RPMI7951 (cell line): ENCODE measurements at places on chromosomes 5 and 9. TPM values are rescaled to one million over a fixed set of nuclear protein-coding genes. Genes with fewer than 3 reads are reported as not detected.
A peak's percentile ranks its signal among the peaks of the same experiment; 100 is the strongest.

- DNase-seq = no peak
Measured at GRCh38 chr5:8341406-8341805, 472.5 kb downstream of the MTRR start.

GRCh38 chr9:133767625-133768024 lies 29.5 kb upstream of the SARDH start:
- DNase-seq = no peak

GRCh38 chr5:122105909-122106308 lies 23.4 kb upstream of the ZNF474 start:
- no peak for DNase-seq

DNA sequence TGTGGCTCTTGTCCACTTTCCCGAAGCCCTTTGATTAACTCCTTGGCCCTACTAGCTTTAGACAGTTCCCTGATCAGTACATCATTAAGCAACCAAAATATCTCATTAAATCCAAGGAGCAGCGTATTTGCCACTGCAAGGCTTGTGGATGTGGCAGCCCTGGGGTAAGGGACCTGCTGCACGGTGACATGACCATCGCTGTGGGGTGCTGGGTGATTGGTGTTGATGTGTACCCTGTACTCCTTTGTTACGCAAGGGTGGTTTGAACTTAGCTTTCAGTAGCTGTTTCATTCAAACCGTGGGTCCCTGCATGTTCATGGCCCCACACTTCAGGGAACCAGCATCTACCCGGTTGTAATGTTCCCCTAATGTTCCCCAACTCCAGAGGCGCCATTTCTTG lies 41.0 kb downstream of the OTULIN start:
- no peak for DNase-seq

DNA sequence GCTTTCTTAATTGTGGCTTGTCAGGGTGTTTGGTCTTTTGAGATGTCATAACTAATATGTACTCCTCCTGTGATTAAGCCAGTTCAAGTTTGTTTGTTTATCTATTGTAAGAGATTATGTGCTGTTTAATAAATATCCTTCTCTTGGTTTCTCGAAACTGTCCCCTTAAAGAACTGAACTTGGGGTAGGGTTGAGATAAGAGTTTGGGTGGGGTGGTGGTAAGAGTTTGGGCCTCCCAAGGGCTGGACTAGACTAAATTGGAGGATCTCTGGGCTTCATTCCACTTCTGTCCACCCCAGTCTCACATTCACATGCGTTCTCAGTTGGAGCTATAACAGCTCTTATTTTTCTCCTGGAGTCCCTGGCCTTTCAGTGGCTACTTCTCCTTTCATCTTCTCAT lies 38.2 kb downstream of the AQP7 start:
- no peak for DNase-seq

GRCh38 chr9:76701441-76702039 lies 62.7 kb upstream of the PCA3 start:
- no peak for DNase-seq

DNA sequence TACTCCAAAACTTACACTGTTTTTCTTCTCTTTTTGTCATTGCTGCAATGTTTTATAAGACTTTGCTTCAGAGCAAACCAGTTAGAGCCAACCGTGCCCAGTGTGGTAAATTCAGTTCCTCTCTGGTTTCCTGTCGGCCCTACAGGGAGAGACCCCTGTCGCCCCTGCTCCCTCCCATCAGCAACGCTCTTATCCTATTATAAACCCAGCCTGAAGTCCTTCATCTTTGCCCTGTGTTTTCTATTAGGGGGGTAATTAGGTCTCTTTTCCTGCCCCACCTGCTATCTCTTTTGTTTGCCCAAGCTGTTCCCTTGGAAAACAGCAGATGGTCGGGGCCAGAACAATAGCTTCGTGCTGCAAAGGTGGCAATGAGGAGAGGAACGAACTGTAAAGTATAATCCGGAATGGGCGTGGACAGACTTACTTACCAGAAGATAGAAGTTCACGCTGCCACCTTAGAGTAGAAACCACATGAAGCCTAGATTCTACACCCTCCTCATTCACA lies 21.4 kb upstream of the OTULINL start:
- no peak for DNase-seq

DNA sequence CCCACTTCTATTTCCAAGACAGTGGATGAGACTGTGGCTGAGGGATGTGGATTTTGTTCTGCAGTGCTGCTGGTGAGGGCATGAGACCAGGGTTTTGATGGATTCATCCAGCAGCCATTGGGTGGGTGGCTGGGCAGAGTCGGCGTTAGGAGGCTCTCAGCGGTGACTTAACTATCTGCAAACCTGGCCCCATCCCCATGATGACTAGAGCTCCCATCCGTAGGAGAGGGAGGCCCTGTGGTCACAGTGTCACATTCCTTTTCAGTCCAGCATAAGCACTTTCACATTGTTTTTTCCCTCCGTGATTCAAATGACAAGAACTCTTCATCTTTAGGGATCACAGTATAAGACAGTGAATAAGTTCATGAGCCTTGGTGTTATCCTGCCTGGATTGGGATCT lies 60.4 kb upstream of the SPRY4 start:
- peak; percentile 70 for DNase-seq

- peak; percentile 93 for DNase-seq
Measured at GRCh38 chr5:149799119-149799623, 69.1 kb downstream of the PPARGC1B start.

DNA sequence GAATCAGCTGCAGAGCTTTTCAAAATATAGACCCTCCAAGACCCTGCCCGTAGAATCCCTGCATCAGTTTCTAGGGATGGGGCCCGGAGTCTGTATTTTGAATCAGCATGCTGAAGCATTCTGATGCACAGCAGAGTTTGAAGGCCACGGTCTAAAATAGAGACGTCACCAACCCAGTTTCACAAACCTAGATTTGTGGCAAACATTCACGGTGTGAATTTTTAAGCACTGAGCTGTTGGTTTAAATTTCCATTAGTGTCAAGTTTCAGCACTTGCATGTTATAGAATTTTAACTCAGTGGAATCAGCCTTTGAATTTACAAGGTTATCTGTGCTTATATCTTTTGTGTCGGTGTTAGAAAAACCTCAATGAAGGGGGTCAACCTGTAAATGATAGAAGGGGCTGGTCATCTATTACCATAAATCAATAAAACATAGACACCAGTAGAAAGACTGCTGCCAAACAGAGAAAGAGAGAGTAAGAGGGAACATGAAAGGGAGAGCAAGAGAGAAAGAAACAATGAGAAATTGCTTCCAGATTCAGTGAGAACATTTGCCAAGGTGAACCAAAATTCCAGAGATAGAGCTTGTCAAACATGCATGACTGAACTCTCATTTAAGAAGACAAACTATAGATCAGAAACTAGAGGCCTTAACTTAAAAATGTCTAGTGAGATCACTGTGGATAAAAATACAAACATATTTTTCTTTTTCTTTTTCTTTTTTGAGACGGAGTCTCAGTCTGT lies 414.9 kb downstream of the ZSWIM6 start:
- DNase-seq = no peak

DNA sequence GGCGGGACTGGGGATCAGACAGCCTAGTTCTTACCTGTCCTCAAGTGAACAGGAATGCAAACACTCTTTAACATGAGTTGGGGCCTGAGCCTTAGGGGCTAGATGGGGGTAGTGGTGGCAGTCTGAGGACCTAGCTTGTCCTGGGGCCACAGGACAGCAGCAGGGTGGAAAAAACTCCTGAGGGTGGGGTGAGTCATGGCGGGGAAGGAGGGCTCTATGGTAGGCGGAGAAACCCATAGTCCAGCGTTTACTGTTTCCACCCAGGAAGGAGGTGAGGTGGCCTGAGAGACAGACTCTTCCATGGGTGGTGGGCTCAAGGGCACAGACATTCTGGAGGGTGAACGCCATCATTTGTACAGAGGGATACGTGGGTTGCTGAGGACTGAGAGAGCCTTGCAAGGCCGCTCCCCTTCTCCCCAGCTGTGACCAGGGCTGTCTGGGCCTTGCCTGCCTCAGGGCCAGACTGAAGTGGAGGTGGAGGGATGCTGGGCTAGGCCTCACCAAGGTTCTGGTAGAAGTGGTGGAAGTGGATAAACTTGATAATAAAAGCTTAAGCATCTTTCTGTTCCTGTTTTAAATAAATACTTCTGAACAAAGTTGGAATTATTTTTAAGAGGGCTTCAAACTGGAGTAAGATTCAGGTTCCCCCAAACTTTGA lies 1.1 kb upstream of the TSPAN17 start:
- DNase-seq = no peak

GRCh38 chr5:160792281-160792680 lies 59.7 kb downstream of the ATP10B start:
- DNase-seq = no peak

PSD2 gene
- not detected in 2 replicates for total RNA-seq

DNA sequence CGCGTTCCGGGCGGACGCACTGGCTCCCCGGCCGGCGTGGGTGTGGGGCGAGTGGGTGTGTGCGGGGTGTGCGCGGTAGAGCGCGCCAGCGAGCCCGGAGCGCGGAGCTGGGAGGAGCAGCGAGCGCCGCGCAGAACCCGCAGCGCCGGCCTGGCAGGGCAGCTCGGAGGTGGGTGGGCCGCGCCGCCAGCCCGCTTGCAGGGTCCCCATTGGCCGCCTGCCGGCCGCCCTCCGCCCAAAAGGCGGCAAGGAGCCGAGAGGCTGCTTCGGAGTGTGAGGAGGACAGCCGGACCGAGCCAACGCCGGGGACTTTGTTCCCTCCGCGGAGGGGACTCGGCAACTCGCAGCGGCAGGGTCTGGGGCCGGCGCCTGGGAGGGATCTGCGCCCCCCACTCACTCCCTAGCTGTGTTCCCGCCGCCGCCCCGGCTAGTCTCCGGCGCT lies at the start of gene DAPK1:
DAPK1 (plus strand) TSS at position 264 of the 442 bp plus-strand sequence. CDS start 1,211 bp downstream, outside the sequence.
- DNase-seq = no peak

DNA sequence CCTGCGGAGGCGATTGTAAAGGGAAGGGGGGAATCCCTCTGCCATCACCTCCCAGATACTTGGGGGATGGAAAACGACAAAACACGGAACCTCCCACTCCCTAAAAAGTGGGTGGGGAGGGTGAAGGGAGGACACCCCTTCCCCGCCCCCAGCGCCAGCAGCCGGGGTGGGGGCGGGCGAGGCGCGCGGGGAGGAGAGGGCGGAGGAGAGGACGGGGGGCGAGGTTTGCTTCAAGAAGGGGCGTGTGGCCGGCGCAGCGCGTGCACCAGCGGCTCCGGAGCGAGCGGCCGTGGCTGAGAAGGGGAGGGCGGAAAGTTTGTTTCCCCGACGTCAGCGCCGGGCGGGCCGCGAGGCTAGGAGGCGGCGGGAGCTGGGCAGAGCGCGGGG lies at the start of gene PRRX2:
PRRX2 (plus strand) TSS at position 259 of the 387 bp plus-strand sequence. CDS start 221 bp downstream, outside the sequence.
- no peak for DNase-seq

GRCh38 chr5:147626464-147626863 lies 116.6 kb upstream of the DPYSL3 start:
- no peak for DNase-seq

GRCh38 chr5:98504505-98504904 lies 269.0 kb upstream of the RGMB start:
- no peak for DNase-seq

DNA sequence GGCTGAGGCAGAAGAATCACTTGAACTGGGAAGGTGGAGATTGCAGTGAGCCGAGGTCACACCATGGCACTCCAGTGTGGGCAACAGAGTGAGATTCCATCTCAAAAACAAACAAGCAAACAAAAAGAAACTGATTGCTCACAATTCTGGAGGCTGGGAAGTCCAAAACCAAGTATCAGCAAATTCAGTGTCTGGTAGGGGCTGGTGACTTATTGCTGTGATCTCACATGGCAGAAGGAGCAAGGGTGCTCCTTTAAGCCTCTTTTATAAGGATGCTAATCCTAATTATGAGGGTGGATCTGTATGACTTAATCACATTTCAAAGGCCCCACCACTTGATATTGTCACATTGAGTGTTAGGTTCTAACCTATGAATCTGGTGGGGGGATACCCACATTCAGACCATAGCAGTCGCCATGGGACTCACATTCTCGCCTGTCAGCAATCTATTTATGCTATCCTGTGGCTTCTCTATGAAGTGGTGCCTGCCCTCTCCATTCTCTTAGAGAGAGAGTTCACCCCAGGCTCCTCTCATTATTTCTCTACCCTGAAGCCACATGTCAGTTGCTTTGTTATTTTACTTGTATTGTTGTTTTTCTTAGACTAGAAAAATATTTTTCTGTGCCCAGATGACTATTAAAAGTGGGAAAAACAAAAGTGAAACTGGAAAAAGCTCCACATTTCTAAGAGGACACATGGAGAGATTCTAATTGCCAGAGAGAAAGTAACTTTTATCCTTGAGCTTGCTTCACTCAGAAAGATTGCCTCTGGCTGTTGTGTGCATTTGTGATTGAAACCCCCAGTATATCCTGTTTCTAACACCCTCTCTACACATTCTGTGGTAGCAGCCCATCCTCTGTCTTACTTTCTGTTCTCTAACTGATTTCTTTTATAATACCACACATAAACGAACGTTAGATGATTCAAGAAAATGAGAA lies 18.8 kb upstream of the PRLR start:
- peak; percentile 25 for DNase-seq

CCIN gene
- total RNA-seq = 0.24 and 0.59 TPM in 2 replicates

PCDHGA3 gene
- total RNA-seq = 0.12 and 0.39 TPM in 2 replicates

PCDHGA7 gene
- total RNA-seq = 4.6 and 5.5 TPM in 2 replicates
